Cardiac fibroblast (primary cell): ENCODE measurements at places on chromosomes 1 and 21.

GRCh38 chr21:42189860-42190485, 29.0 kb upstream of the ABCG1 start:
- DNase-seq, result no peak

- peak; percentile 10 for DNase-seq
Observed at GRCh38 chr1:192689459-192689858, 53.5 kb downstream of the RGS13 start.

- DNase-seq, result no peak
Observed at GRCh38 chr1:240827786-240828185, 215.8 kb upstream of the GREM2 start.

- peak; percentile 70 for DNase-seq
Observed at GRCh38 chr1:108560874-108561459, 1.1 kb downstream of the EEIG2 start.

GRCh38 chr1:54566438-54567141, 18.6 kb downstream of the ACOT11 start:
- no peak for DNase-seq

GRCh38 chr21:38303300-38303699, 46.5 kb downstream of the KCNJ15 start:
- DNase-seq, result peak; percentile 96

DNA sequence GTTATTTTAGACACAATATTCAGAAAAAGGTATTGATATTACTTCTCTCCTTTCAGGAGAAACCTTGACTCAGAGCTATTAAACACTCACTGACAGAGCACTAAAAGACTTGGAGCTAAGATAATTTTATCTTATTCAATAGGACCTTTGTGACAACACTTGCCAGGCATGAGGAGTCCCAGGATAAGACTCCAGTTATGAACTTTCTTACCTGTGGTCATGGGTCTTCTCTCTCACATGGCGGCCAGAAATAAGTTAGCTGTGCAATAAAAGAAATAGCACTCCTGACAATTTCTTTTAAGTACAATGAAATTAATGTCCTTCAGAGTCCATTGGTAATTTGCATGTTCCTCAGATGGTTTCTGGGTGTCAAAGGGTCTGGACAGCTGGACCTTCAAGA, 382.1 kb downstream of the BRINP3 start:
- DNase-seq, result no peak

- no peak for DNase-seq
Observed at GRCh38 chr1:28508435-28508754, 2.6 kb downstream of the RCC1 start.

DNA sequence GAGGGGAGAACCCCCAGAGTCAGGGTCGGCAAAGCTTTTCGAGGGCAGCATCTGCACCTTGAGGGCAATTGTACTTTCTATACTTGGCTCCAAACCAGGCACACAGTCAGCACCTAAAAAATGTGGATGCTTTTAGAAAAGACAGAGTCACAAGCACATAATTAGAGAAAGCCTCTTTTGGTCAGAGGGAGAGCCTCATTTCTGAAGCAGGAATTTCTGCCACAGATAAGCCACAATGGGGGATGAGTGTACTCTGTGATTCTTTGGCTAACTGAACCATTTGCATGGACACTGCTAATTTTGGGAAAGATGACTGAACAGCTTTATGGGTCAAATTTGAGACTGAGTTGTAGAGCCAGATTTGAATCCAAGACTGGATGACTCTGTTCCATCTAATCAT, 635.7 kb downstream of the KIF26B start:
- DNase-seq, result peak; percentile 62

DNA sequence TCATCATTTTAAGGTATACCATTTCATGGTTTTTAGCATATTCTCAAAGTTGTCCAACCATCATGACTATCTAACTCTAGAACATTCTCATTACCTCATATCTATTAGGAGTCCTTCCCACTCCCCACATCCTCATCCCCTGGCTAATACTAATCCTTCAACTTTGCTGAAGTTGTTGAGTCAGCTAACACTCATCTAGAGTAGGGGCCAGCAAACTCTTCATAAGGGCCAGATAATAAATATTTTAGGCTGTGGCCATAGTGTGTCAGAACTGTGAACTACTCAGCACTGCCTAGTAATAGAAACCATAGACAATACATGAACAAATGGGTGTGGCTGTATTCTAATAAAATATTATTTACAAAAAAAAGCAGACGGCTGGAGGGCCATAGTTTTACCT, 43.0 kb downstream of the TOR3A start:
- no peak for DNase-seq

DNA sequence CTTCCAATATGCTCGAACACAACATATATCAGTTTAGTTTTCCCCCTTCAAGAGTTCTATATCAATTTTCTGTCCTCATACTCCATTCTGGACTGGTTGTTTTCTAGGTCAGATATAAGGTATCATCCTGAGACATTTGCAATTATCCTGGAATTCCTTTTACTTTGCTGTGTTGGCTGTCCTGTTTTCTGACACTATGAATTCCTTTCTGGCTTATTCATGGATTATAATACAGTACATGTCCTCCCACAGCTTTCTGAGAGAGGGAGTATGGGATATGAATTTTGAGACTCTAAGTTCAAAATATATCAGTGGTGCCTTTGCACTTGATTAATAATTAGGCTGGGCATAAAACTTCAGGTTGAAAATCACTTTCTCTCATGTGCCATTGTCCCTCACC, 11.9 kb downstream of the PHTF1 start:
- peak; percentile 49 for DNase-seq

DNA sequence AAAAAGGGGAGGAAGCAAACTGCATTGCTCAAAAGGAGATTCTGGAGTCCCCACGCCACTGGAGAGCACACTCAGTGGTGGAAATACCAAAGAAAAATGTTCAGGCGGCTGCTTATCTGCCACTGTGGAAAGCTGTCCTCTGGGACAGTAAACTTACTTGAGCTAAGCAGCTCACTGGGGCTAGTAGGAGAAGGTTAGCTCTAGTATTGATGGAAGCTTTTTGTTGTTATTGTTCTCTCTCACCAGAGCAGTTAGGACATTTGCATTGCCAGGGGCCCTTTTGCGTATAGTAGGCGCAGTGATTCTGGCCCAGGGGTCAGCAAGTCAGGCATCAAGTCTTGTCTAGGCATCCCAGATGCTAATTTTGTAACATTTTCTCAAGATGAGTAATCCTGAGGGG, 15.6 kb downstream of the BACE2 start:
- DNase-seq, result peak; percentile 23
